ENCODE measurements at places on chromosomes 1 and 21.
A peak's percentile ranks its signal among the peaks of the same experiment; 100 is the strongest.

DNA sequence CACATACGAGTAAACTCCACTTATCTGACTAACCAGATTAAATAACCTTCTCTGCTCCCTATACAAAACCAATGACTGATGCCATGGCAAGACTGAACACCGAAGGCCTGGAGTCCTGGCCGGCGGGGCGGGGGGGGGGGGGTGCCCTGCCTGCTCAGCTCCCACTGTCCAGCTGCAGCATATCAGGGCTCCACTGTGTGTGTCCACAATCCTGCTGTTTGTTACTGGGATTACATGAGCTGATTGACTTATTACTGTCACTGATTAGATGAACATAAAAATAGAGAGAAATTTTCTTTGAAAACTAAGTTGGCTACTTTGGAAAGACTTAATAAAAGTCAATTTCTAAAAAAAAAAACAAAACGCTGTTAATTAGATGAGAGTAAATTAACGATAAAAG lies 24.9 kb downstream of the TMEM63A start:
- no peak for DNase-seq

- DNase-seq = no peak
Observed at GRCh38 chr1:248696774-248697173, 5.8 kb downstream of the OR14I1 start.

DNA sequence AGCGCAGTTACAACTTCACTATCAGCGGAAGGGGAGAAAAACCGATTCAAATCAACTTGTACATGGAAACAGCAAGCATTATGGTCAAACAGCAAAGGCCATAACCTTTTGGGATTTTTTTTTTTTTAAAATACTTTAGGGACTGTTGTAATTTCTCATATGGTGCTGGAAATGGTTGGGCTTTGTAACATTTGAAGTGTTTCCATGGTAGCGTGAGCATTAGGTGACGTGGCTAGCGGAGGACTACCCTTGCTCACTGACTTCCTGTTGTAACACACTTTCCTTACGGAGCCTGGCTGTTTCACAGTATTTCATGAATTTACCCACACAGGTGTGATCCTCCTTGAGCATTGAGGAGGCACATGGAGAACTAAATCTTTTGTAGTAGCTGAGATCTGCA lies 269.5 kb downstream of the TM2D1 start:
- no peak for DNase-seq

DNA sequence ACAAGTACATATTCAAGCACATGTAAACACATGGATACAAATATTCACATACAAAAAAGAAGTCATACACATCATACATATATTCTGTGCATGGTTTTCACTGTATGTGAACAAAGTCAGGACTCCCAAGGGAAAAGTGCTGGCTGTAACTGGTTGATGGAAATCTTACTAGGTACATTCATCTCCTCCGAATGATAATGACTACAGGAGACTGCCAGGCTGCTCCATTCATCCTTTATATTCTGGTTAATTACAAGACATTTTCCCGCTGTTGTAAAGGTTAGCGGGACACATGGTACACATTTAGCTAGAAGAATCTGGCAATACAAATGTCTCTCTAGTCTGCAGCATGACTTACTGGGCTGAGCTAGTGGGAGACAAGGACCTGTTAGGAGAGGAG lies 26.2 kb upstream of the HMGB4 start:
- DNase-seq = no peak

DNA sequence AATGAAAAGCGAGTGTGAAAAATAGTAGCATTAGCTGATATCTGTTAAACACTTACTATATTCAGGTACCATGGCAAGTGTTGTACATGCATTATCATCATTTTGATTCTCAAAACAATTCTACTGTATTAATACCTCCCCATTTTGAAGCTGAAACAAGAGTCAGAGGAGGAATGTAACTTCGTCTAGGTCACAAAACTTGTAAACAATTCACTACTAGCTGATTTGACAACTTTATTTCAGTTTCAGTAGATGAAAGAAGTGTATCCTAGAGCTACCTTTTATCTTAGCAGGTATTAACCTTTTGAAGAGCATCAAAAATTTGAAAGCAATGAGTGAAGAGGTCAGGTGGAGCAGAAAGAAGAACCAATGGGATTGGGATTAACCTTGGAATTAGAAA lies 1.6 kb downstream of the CD84 start:
- DNase-seq = no peak

DNA sequence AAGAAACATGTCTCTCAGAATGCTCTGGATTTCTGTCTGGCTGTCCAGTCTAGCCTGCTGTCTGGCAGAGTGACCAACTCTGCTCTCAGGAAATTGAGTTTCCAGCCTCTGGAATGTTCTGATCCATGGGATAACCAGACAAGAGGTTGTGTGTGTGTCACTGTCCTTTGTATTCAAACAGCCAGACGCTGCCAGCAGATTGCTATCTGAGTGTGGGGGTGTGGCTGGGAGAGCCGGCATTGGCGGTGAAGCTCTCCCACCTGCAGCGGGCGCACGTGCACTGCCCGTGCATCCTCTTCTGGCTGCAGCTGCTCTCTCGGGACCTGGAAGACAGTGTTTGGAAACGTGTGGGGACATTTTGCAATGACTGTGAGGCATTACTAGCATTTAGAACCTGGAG lies 26.1 kb downstream of the PKP1 start:
- peak; percentile 37 for DNase-seq

- no peak for DNase-seq
Observed at GRCh38 chr1:225617479-225617878, 35.4 kb downstream of the ENAH start.

DNA sequence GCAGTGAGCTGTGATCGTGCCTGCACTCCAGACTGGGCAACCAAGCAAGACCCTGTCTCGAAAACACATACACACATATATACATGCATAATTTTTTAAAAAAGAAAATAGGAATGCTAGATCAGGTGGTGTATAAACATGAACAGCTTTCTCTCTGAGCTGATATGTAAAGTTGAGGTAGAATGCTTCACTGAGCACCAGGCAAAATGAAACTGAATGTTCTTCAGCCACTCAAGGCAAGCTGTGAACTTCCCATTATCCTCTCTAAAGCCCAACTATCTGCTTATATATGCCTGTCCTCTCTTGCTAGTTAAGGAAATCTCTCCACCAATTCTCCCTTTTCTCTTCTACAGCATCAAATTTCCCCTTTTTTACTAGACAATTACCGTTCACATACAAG lies 93.0 kb downstream of the NUF2 start:
- no peak for DNase-seq

- no peak for DNase-seq
Observed at GRCh38 chr1:179095924-179096323, 14.1 kb downstream of the TOR3A start.

DNA sequence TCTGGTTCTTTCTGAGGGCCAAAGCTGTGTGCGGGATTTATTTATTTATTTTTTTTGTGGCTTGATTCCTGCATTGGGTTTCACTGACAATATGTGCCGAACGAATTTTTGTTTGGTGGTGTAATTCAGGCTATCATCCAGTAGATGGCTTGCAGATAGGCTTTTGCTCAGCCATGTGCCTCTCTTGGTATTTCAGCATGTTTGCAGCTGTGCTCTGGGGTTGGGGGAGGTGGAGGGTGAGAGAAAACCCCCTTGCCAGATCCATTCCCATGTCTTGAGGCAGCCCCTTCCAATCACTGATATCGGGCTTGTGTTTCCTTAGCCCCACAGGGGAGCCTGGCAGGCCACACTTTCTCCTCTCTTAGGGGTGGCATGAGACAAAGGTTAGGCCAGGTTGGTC lies 302.4 kb downstream of the PTGER3 start:
- DNase-seq = no peak

DNA sequence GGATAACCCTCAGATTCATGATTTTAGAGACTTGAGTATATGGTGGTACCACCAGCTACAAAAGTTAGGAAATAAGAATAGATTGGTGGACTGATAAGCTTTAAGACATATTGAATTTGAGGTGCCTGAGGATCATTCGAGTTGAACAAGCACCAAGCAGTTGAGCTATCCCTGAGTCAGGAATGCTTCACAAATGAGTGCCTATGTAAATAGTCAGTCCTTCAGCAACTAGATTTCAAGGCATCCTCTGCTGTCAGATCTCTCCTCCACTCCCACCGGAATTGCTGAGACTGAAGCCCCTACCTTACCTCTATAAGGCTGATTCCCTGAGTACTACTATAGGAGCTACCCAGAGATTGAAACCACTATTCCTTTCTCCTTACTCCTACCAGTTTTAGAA lies 7.1 kb downstream of the BTF3L4 start:
- no peak for DNase-seq

GRCh38 chr1:97277891-97278654 lies 556.5 kb downstream of the PTBP2 start:
- no peak for DNase-seq

DNA sequence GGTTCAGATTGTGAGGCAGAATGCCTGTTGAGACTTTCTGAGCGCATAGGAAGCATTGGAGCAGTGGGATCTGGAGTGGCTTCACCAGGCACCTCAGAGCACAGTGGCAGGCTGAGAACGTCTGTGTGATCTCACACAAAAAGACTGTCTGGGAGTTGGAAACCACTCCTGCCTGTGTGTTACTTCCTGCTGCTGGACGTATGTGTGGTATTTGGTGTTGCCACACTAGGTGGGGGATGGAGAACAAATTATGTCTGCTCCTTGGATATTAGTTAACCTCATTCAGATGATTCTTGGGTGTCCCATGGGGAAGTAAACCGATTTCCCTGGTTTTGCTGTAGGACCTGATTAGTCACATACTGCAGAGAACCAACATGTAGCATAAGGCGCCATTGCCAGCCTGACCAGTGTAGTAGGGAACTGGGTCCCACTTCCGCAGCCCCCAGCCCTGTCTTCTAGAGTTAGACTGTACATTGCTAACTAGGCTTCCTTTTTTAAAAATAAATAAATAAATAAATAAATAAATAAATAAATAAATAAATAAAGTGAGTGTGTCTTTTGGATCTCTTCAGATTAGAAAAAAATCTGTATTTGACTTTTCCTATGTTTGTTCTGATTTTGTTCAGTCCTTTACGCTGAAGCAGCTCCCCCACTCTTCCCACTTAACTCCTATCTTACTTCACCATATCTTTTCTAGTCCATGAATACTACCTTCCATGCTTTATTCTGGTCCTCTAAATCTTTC lies 26.9 kb downstream of the UCK2 start:
- peak; percentile 52 for DNase-seq

DNA sequence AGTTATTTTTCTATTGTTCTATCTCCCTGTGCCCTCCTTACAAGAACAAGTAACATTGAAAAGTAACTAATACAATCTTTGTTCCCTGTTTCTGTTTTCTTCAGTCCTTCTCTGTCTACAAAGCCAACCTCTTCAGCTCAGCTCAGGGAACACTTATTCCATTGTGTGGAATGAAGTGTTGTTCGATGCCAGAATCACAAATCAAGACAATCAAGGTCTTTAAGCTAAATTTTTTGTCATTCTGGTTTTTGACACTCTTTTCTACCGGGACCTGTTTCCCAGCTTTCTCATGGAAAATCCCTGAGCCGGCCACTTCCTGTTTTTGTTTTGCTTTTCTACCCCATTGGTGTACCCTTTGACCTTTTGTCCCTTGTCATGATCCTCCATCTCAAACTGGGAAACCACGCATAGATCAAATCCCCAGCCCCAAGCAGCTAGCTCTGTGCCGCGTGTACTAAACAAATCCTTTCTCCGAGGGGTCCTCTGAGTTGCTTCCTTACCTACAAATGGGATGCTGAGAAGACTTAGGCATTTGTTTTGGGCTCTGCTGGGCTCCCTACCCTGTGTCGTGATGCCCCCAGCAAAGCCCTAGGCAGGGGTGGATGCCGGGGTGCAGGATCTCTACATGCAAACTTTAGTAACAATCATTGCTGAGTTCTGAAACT lies 141.8 kb downstream of the TOMM20 start:
- no peak for DNase-seq

DNA sequence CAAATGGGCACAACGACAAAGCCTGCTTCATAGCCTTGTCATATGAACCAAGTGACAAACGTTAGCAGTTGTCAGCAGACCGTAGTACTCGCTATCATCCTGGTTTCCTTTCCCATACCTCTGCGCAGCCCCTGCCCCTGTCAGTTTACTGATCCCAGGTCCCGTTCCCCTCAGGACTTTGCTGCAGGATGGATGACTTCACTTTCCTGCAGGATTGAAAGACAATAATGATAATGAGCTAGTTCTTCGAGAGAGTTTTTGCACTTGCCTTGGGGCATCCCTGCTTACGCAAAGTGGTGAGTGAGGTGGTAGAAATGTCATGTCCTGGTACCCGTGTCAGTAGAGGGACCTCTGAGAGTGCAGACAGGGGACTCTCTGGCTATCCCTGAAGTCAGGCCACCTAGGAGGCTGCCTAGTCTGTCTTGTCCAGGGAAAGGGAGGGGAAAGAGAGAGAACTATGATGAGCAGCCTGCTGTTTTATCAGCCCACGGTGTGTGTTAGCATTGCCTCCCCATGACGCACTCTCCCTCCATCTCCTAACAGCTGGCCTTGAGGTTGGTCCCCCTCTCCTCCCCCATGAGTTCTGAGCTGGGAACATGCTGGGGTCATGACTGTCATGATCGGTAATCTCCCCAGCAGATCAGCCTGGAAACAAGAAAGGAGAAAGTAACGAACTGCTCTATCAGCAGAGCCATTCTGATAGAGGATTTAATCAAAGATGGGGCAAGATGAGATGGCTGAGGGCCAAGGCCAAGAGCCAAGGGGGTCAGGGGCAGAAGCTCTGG lies 53.7 kb downstream of the ELK4 start:
- no peak for DNase-seq

- no peak for DNase-seq
Observed at GRCh38 chr1:109784551-109785252, 21.0 kb upstream of the EPS8L3 start.

DNA sequence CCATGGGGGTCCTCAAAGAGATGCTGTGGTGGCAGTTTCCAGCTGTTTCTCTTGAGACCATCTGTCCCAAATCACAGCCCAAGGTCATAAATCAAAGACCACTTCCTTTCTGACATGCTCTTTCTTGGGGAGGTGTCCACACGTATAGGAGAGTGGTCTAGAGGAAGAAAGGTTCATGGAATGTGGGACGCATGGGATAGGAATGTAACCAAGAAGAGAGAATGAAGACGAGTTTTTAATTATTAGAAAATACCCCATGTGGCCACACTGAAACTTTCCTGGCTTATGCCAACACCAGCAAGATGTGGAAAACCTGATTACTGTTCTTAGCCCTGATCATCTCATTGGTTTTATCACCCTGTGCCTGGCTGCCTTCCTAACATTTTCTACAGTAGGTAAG lies 124.2 kb upstream of the IFFO2 start:
- no peak for DNase-seq

DNA sequence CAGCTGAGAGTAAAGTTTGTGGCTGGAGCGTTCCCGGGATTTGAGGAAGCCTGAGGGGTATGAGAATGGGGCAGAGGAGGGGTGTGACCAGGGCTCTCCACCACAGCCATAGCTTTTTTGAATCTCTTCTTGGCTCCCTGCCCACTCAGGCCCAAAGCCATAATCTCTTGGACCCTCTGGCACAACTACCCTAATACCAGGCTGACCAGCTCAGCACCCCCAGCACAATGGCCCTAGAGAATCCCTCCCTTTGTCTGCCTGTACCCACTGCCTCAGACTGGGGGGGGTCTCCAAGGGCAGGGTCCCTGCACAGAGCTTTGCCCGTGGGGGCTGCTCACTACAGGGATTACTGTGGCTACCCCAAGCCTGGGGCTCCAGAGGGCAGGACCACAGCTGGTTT lies 7.5 kb downstream of the DENND4B start:
- no peak for DNase-seq

All from HTR-8/SVneo (cell line).